ENCODE measurements at places on chromosomes 7 and 10.
A peak's percentile ranks its signal among the peaks of the same experiment; 100 is the strongest.

- no peak for DNase-seq
Observed at GRCh38 chr7:23594879-23595604, 2.1 kb upstream of the CCDC126 start.

- peak; percentile 2 for DNase-seq
Observed at GRCh38 chr7:32301427-32301826, 188.8 kb downstream of the LSM5 start.

- no peak for DNase-seq
Observed at GRCh38 chr7:127959770-127960169, 71.5 kb downstream of the LRRC4 start.

GRCh38 chr7:70574970-70575799, 556.8 kb upstream of the GALNT17 start:
- no peak for DNase-seq

- no peak for DNase-seq
Observed at GRCh38 chr7:116528008-116528789, 3.4 kb downstream of the CAV1 start.

- no peak for DNase-seq
Observed at GRCh38 chr7:139948587-139949335, 114.0 kb downstream of the PARP12 start.

GRCh38 chr10:117134306-117135025, 3.6 kb downstream of the VAX1 start:
- peak; percentile 38 for DNase-seq

- DNase-seq: no peak
Observed at GRCh38 chr10:69428165-69428564, 11.4 kb upstream of the TACR2 start.

GRCh38 chr10:132990684-132991545, 48.5 kb upstream of the CFAP46 start:
- no peak for DNase-seq

- no peak for DNase-seq
Observed at GRCh38 chr10:86259901-86260562, 106.6 kb downstream of the GRID1 start.

DNA sequence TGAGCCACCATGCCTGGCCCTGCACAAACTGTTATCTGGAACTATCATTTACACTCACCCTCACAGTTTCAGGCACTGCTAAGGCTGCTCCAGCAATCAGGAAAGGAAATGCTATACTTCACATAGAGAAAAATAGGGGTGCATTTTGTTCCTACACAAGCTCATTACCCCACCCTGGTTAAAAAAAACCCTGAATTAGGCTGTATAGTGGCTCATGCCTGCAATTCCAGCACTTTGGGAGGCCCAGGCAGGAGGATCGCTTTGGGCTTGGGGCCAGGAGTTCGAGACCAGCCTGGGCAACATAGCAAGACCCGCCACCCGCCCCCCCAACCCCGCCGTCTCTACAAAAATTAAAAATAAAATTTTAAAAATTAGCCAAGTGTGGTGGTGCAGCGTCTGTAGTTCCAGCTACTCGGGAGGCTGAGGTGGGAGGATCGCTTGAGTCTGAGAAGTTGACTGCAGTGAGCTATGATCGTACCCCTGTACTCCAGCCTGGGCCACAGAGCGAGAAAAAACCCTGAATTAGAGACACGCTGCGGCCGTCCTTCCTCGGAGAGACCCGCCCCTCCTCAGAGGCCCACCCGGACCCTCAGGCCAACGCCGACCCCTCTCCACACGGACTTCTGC, 539 bp downstream of the PTCD1 start:
- DNase-seq: no peak

- no peak for DNase-seq
Observed at GRCh38 chr7:137774793-137775201, 72.0 kb downstream of the DGKI start.

DNA sequence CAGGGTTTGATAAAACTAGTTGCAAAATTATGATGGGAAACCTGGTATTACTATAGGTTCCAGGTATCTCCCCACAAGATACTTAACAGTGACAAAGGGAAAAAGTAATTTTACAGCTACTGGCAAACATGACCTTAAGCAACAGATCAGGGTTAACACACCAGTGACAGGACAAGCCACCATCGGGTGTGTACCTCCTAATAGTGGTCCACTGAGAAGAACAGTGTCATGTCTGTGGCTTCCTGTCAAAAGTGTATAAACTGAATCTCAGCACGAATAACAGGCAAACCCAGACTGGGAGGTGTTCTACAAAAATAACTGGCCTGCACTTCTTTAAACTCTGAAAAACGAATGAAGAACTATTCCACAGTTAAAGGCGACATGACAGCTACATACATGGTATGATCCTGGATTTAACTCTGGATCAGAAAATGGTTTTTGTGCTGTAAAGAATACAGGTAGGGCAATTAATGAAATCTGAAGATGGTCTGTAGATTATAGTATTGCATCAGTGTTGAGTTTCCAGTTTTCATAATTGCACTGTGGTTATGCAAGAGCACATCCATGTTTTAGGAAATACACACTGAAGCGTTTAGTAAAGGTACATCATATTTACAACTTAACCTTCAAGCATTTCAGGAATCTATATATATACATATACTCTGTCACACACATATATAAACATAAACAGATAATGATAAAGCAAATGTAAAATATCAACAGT, 32.0 kb upstream of the ARMS2 start:
- no peak for DNase-seq

GRCh38 chr7:2312267-2312929, 1.8 kb downstream of the SNX8 start:
- DNase-seq: no peak

DNA sequence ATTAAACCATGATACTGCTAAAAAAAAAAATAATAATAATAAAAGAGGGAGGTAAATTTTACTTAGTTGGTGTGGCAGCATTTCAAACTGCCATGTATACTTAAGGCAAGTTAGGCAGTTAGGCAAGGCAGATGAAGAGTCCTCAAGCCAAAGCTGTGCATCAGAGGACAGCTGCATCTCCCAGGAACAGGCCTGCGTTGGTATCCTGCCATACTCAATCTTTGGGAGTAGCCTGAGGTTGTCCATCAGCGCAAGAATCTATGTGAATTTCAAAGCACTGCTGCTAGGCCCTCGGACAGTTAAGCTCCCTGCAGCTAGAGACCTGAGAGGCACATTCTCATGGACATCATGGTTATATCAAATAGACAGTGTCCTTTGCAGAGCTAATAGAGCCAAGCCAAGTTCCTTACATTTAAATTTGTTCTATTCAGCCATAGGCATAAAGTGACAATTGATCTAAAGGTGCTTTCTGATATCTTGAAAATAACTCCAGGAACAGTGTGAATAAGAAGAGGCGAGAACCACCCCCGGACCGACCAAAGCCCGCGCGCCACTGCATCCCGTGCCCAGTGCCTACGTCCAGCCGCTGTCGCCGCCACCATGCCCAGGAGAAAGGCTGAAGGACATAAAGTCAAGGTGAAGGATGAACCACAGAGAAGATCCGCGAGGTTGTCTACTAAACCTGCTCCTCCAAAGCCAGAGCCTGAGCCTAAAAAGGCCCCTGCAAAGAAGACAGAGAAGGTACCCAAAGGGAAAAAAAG, 310.6 kb downstream of the SEMA3D start:
- DNase-seq: no peak

DNA sequence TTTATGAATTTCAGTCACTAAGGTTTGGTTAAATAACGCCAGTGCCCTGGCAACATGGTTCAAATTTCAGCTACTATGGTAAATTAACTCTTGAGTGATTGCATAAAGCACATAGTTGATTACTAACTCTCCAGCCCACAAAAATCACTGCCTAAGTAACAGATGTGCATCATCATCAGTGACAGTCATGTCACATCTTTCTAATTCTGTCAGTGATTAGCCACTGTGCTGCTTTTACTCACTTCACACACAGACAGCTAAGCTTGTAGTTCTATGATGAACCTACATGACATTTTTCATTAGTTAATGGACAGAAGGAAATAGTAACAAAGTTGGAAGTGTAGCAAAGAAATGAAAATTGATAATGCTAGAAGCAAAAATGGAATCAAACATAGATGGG, 108.9 kb downstream of the DNAH11 start:
- no peak for DNase-seq

GRCh38 chr10:58299580-58299979, 30.6 kb downstream of the CISD1 start:
- DNase-seq: peak; percentile 18

- no peak for DNase-seq
Observed at GRCh38 chr7:71408271-71408670, 276.3 kb downstream of the GALNT17 start.

GRCh38 chr7:145543242-145543641, 573.4 kb upstream of the CNTNAP2 start:
- DNase-seq: no peak

DNA sequence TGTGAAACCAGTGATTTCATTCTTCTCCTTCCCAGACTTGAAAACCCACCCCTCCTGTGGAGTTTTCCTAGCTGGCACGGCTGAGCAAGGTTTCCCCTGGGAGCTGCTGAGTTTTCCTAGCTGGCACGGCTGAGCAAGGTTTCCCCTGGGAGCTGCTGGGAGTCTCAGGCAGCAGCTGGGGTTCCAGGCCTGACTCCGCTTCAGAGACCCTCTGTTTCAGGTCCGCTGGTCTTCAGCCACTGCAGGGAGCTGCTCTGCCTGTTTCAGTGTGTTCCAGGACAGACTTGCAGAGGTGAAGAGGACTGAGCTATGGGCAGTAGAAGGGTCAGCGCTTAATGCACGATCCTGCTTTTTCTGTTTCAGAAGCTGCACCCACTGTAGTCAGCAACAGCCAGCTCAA, 104.9 kb downstream of the XRCC2 start:
- DNase-seq: no peak

DNA sequence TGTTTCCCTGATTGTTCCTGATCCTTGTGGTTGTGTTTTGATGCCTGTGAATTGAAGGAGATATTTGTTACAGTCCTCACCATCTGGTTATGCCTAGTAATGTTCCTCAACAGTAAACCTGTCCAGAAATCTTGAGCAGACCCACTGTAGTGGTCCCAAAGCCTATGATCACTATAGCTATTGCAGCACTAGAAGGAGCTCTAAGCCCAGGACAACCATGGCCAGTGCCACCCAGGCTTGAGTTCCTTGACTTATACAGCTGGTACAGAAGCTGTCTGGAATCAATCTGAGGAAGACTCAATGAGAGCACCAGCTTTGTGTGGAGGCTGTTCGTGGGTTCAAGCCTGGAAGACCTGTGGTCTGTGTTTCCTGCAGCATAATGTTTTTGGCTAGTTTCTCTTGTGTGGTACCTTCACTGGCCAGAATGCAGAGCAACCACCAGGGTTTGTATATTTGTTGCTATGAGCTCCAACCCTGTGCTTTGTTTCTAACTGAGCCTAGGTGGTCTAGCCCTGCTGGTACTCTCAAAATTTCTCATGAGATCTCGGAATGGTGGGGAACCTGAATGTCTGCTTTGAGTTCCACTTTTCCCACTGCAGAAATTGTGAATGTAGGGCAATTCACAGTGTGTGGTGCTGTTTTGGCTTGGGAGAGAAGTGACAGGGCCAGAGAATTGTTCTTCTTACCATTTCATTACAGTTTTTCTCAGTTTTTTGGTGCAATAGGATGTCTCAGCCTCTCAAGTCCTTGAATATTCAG, 355.2 kb downstream of the SUGCT start:
- DNase-seq: no peak

- no peak for DNase-seq
Observed at GRCh38 chr7:104358446-104359132, 30.2 kb downstream of the LHFPL3 start.

- no peak for DNase-seq
Observed at GRCh38 chr10:1538121-1538520, 199.2 kb downstream of the ADARB2 start.

GRCh38 chr7:112981966-112982365, 104.7 kb downstream of the GPR85 start:
- no peak for DNase-seq

GRCh38 chr10:132516771-132517725, 20.5 kb upstream of the INPP5A start:
- peak; percentile 62 for DNase-seq

DNA sequence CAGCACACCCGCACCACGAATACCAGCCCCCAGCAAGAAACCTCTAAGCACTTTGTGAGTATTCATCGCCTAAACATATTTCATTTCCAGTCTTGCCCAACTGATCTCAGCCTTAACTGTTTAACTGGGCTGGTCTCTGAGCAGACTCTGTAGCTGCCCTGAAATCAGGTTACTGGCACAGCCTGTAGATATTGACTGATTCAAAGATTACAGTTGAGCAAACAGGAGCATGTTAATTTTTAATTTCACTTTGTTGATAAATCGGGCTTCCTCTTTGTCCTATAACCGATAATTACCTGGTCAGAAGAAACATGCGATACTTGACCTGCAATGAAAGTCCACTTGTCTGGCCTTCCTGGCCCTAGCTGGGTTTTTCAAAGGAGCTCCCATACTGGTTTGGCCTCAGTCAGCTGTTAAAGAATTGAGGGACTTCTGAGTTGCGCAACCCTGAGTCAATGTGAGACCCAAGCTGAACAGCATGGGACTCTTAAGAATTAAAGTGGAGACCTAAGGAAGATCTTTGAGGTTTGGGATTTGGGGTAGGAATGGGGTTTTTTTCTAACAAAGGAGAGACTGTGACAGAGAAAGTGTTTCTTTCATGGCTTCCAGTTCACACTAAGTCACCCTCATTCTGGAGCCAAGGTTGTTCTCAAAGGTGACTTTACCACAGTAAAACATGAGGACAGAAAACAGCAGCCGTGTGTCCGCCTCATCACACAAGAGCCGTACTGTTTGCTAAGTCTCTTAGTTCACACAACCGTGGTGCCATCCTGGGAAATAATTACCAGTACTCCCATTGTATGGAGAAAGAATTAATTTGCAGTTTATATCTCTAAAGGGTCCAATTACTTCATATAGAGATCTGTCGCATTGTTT, 75.9 kb downstream of the PPP1R3C start:
- no peak for DNase-seq

- no peak for DNase-seq
Observed at GRCh38 chr7:94300176-94300835, 94.4 kb upstream of the COL1A2 start.

- no peak for DNase-seq
Observed at GRCh38 chr10:1310271-1310789, 254.1 kb downstream of the WDR37 start.

GRCh38 chr7:158482480-158482879, 105.1 kb downstream of the PTPRN2 start:
- DNase-seq: no peak

- no peak for DNase-seq
Observed at GRCh38 chr7:92639966-92640365, 49.8 kb upstream of the FAM133B start.

DNA sequence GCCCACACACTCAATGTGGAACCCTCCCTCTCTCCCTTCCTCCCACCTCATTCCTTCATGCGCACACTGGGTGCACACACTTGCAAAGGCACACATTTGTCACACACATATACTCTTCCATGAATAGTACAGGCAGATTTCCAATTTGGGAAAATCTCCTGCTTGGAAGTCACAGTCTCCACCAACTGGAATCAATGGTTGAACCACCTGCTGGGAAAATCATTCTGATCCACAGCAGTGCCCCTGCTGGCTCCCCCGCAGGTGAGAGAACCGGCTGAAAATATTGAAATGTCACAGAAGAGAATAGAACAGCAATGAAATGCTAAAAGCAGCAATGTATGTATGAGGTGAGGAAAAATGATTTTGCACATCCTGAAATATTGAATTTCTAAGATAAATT, 232.7 kb downstream of the ADAM12 start:
- no peak for DNase-seq

- no peak for DNase-seq
Observed at GRCh38 chr7:53596230-53596629, 560.8 kb downstream of the POM121L12 start.

All from nucleus accumbens (tissue), 56 donors.